ENCODE measurements at places on chromosomes 11 and 22.

DNA sequence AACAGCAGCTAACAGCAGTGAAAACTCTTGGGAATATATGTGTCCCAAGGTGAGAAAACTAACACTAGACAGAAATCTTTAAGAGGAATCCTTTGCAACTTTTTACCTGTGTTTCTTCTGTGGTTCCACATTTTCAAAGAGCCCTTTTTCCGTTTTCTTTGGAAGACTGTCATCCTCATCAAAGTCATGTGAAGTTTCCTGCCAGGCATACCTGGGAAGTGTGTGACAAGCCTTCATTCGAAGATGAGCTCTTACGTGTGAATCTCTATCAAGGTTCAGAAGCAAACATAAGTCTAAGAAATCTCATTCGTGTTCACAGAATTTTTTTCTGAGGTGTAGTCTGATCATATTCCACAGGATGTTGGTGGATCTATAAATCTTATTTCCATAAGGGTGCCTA, 330.6 kb upstream of the MPPED2 start:
- DNase-seq = no peak

- no peak for DNase-seq
These were observed 89.7 kb downstream of the SNX19 start for GRCh38 chr11:130826572-130826971.

DNA sequence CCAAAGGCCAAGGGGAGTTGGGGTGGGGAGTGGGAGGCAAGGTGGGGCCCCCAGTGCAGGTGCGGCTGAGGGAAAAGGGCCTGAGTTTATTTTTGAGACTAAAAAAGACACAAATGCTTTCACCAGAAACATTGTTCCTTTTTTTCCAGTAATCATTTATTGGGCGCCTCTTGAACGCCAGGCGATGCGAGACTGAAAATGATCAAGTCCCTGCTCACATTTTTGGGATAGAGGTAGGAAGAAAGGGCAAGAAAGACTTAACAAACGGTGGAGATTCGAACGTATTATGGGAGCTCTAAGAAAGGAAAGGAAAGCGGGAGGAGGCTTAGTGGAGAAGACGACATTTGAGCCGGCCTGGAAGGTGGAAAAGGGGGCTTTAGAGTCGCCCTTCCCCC, 796 bp upstream of the SF3B2 start:
- DNase-seq = no peak

DNA sequence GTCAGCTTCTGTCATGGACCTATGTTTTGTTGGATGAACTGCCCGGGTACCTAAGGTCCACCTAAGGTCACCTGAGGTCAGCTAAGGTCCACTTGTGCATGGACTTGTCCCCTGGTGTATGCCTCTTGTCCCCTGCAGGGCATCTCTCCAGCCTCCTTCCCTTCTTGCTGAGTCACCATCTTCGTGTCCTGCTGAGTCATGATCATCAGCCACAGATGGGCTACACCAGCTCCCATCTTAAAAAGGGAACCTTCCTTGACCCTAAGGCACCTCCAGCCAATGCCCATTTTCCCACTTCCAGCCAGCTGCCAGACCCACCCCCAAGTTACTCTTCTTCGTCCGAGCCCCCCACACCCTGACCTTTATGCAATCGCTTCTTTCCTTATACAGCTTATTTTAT, 544.9 kb downstream of the TBC1D22A start:
- DNase-seq = peak; percentile 13

DNA sequence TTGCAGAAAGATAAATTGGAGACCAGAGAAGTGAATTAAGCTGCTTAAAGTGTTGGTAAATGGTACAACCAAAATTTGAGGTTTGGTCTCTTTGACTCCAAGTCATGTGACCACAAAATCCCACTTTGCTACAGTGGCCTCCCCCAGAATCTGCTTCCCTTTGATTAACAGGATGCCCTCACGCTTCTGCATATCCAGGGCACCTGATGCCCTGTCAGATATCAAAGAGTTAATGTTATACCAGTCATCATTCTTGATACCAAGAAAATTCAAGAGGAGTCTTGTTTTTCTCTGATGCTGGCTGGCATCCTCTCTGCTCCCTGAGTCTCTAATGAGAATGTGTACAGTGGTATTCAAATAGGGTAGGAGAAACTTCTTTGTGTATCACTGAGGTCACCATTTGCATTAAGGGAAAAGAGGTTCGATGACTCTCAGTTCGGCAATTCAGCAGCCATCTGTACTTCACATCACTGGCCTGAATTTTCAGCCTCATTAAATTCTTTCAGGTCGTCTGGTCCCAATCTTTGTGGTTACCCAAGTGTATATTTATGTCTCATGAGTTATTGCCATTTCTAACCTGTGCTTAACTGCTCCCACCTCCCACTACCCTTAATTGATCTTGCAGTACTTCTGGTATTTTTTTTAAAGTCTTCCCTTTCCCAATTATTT, 73.9 kb downstream of the BDNF start:
- DNase-seq = no peak

All from AG04450 (cell line).